NCI-H2107 (cell line): ENCODE measurements at places on chromosomes 1 and 21.

- DNase-seq = no peak
These were observed 22.1 kb upstream of the TBX15 start for GRCh38 chr1:119010201-119010600.

GRCh38 chr1:11759791-11760190 lies 2.2 kb upstream of the C1orf167 start:
- no peak for DNase-seq

- DNase-seq = no peak
These were observed 67.6 kb downstream of the MTR start for GRCh38 chr1:236862615-236863211.

DNA sequence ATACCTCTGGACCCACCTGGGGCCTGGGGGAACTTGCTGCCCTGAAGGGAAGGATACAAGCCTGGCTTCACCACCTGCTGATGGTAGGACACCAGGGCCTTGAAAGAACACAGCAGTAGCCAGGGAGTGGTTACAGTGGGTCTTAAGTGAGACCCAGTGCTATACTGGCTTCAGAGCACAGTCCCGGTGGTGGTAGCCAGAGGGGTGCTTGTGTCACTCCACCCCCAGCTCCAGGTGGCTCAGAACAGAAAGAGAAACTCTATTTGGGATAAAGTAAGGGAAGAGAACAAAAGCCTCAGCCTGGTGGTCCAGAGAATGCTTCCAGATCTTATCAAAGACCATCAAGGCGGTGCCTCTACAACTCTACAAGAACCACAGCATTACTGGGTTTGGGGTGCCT lies 37.2 kb downstream of the VAV3 start:
- no peak for DNase-seq

GRCh38 chr21:45295576-45296365 lies 8.1 kb upstream of the POFUT2 start:
- DNase-seq = no peak

DNA sequence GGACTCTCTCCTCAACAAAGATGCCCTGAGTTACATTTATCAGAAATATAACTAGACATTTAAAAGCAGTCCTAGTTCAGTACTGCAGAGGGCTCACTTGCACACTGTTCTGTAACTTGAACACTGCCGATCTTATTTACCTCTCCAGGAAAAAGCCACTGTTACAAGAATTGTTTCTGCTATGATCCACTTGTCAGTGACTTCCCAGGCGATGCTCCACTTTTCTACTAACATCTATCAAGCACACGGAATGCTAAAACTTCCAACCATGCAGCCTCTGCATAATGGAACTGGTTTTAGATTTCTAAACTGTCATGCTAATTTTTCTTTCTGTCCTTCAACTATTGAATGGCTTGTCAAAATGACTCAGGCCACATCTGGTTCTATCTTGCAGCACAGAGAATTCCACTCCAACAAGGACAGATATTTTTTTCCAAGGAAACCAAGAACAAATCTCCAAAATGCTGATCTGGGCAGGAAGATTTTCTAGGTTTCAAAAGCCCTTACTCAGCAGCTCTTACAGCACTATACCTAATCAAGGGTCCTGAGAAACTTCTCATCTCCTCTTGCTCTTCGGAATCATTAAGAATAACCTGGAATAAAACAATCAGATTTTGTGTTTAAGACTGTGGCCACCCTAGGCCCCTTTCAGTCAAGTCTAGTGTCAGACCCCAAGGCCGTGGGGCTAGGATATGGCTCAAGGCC lies 9.9 kb downstream of the SEC16B start:
- no peak for DNase-seq

DNA sequence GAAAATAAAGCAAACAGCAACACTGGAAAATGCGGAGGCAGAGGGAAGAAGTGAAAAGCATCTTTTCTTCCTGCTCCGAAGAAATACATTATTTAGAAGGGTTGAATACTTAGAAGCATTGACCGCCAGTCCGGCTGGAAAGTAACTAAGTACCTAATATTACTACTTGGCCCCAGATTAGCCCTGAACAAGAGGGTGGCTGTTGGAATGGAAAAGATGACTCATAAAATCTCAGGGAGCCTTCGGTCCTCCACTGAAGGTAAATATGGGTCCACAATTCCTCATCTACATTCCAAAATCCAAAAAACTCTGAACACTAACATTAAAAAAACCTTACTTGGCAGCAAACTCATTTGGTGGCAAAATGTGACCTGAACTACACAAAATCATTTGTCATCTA lies 40.1 kb downstream of the BCAR3 start:
- DNase-seq = no peak

- no peak for DNase-seq
These were observed 273.7 kb downstream of the BARHL2 start for GRCh38 chr1:90443354-90443753.

GRCh38 chr1:180157576-180158057 lies 2.9 kb downstream of the QSOX1 start:
- no peak for DNase-seq

- DNase-seq = no peak
These were observed 262.4 kb downstream of the HHIPL2 start for GRCh38 chr1:222285526-222285925.
